ENCODE measurements at places on chromosomes 2 and 18.

DNA sequence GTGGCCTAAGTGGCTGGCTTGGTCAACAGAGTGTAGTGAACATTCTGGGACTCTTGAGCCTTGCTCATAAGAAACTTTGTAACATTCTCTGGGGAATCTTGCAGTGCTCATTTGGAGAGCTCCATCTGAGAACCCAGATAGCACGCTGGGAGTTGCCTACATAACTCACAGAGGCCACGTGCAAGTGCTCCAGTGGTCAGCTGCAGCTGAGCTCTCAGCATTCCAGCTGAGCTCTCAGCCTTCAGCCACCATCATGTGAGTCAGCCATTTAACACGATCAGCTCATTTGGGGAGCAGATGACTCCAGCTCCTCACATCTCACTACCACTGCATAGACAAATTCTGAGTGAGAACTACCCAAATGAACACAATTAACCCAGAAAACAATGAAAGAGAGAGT lies 25.5 kb upstream of the CTNNA2 start:
- DNase-seq = no peak

DNA sequence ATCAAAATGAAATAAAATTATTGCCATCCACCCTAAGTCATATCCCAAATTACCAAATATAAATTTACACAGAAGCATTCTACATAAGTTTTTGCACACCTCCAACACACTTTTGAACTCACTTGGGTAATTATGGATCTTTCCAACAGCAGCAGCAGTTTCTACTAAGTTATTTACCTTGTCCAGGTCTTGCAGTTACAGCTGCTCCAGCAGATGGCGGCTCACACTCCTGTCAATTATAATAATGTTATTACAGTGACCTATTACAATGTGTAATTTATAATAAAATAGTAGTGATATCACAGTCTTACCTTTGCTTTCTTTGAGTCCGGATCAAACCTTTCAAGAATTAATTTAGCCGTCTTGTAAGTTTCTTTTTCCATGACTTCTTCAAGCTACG lies 37.9 kb downstream of the LNPK start:
- peak; percentile 34 for DNase-seq

DNA sequence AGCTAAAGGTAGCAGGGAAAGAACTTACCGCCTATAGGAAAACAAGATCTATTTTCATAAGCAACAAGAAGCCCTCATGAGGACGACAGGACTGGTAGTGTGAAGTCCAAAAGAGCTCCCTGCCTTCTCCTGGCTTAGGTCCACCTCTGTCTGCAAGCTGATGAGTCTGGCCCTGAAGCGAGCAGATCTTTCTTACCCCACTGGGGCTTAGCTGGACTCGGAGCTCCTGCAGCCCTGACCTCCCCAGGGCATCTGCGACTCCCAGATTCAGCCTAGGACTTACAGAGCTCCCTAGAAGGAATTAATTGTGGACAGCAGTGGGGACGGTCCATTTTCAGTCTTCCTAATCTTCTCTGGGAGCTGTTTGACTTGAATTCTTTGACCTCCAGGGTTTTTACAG lies 53.7 kb downstream of the MCFD2 start:
- no peak for DNase-seq

- DNase-seq = no peak
Measured at GRCh38 chr18:2923464-2923863, 76.7 kb downstream of the EMILIN2 start.

GRCh38 chr2:120702801-120703200 lies 32.9 kb upstream of the GLI2 start:
- no peak for DNase-seq

DNA sequence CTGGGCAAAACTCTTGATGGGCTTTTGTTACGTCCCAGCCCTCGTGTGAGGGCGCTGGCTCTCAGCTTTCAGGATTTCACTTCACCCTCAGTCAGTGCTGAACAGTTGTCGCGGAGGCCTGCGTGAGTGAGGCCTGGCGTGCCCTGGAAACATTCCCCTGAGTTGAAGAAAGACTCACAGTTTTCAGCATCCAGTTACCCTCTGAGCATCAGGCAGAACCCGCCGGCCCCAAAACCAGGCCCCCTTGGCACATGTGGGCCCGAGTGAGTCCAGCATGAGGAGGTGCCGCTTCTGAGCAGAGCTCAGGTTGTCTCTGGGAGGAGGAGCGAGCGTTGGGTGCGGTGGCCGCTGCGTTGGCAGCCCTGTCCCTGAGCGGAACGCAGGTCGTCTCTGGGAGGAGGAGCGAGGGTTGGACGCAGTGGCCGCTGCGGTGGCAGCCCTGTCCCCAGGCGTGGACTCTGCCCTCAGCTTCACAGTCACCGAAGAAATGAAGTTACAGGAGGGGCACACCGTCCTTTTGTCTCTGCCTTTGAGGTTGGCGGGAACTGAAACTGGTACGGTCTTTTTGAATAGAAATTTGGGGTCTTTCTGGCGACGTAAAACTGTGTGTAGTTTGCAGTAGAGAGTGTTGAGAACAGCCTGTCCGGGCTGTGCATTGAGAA lies at the start of gene NEU4:
Gene NEU4 (plus strand): TSS at position 473 of the 662 bp plus-strand sequence. CDS start 5,292 bp downstream, outside the sequence.
- DNase-seq = no peak

All from DMS 273 treated with DMSO at 0.1 percent for 48 hours (cell line).